Stimulated activated CD4-positive, alpha-beta T cell treated with anti-CD3 and anti-CD28 coated beads, Interleukin-1b, Interleukin-23, amount 100 ng/mL, for 24 hours (primary cell): ENCODE measurements at places on chromosomes 6 and 20.

GRCh38 chr20:44720997-44721784 is 6.0 kb downstream of the CCN5 start:
- no peak for DNase-seq

DNA sequence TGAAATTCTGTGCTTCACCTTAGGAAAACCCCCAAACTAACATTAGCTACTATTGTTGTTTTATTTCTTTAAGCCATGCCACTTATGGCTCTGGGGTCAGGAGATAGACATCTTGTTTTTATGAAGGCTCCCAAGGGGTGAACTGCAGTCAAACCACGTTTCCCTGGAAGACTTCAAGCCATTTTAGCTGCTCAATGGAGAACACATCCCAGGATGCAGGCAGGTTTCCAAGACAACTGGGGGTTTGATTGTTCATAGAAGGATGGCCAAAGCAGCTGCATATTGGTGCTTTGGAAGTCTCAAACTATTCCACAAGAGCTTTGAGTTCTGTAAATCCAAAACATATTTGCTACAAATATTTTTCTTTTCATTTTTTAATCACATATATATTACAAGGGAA is 818.0 kb downstream of the MAFB start:
- no peak for DNase-seq

DNA sequence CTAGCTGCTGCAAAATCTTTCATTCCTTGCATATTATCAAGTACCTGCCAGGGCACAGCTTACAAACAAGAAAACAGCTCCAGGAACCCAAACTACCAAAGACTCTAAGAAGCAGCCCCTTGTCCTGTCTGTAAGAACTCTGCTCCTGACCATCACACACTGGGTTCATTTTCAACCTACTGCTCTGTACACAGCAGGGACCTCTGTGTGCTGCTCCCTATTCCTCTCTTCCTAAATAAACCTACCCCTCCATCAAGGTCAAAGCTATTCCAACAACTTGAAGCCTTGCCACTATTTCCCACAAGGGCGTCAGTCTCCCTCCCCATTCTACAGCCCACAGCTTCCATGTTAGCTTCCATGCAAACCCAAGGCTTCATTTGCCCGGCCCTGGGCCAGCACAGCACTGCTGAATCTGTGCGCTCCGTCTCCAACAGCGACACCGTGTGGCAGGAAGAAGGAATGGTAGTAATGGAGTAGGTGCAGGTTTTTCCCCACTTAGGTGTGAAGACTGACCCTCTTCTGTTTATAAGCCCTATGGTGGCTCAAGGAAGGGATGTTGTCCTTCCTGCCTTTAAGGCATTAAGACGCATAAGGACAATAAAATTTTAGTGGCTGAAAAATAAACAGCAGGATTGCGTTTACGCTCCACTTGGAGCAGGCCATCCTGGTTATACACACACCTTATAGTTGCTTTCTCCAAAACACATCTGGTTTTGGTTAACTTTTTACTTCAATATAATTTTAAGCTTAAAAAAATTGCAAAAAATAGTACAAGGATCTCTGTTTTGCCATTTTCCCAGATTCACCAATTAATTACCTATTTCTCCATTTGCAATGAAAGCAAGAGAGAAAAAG is 115.2 kb upstream of the NXT1 start:
- DNase-seq = peak; percentile 10

DNA sequence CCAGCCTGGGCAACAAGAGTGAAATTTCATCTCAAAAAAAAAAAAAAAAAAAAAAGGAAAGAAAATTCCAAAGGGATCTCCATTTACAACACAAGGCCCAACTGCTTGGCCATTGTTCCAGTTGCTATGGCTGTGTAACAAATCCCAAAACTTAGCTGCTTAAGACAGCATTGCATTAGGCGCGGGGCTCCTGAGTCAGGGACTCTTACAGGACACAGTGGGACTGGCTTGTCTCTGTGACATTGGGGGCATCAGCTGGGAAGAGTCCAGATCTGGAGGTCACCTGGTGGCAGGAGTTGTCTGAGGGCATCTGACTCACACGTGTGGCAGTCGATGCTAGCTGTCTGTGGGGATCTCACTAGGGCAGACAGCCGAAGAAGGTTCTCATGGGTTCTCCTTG is 35.6 kb downstream of the TTLL9 start:
- no peak for DNase-seq

GRCh38 chr20:33401921-33402369 is 626 bp upstream of the CDK5RAP1 start:
- no peak for DNase-seq

- no peak for DNase-seq
Measured at GRCh38 chr6:154518396-154518795, 7.9 kb upstream of the CNKSR3 start.

DNA sequence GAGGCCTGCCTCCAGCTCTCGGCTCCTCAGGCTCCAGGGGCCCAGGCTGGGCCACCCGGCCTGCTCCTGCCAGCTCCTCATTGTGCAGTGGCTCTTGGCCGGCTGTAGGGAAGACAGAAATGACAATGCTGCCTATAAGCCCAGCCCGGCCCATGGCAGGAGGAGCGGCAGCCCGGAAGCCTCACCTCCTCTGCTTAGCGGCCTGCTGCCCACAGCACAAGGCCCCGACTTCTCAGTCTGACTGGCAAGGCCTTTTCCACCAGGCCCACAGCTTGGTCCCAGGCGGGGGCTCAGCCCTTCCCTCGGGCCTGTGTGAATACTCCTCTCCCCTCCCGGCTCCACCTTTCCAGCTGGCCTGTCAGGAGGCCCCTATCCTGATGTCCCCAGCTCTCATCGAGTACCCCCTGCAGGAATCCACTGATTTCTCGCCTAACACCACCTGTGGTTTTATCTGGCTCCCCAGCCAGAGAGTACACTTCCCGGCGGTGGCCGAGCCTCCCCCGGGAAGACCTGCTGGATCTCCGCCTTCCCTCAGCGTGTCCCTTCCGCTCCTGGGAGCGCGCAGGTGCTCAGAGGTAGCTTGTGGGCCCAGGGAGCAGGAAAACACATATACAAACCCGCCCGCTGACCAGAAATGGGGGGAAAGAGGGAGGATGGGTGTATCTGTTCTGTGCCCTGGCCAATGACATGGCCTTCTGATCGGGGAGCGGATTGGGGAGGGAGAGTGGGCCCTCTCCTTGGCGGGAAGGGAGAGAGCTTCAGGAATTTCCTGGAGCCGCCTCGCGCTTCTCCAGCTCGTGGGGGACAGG is 963 bp downstream of the DDRGK1 start:
- no peak for DNase-seq

DNA sequence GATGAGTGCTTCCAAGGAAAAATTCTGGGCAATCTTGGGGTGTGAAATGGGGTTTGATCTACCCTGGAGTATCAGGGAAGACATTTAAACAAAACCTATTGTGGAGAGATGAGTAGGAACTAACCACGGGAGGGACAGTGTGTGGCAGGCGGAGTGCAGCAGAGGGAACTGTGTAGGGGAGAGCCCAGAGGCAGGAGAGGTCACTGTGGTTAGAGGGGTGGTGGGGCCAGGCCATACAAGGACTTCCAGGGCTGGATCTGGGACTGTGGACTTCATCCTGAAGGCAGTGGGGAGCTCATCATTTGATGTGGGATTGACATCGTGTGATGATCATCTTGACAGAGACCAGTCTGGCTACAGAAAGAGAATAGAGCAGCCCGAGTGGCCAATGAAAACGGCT is 89.0 kb downstream of the TOX2 start:
- DNase-seq = no peak

- DNase-seq = no peak
Measured at GRCh38 chr6:82410151-82410648, 46.6 kb downstream of the TPBG start.

DNA sequence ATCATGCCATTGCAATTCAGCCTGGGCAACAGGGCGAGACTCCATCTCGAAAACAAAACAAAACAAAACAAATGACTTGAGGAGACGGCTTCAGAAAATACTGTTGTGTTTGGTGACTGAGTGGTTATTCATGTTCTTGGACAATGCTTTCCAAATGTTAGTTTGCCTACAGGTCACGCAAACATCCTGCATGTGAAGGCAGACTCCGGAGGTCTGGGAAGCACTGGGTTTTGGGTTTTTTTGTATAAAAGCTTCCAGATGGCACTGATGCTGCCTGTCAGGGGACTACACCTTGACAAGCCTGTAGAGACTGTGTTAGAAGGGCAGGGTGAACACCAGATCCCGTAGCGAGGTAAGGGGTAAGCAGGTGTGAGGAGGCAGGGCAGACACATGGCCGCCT is 81.7 kb downstream of the THBS2 start:
- DNase-seq = no peak

DNA sequence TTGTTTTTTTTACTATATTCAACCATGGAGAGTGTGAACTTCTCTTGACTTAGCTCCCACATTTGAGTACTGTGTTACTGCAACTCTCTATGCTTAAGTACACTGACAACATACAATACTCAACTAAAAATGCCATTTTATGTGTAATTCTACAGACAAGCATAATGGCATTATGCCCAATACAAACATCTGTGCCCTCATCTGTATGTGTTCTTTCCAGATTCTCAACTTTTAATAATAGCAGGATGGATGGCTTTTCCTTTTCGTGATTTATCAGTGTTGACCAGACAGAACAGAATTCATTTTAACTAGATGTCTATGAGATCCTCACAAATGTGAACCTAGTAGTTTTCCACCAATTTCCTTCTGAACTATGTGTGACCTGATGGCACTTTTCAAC is 84.2 kb upstream of the MARCKS start:
- no peak for DNase-seq

- DNase-seq = no peak
Measured at GRCh38 chr6:143034689-143035334, 25.9 kb upstream of the AIG1 start.

DNA sequence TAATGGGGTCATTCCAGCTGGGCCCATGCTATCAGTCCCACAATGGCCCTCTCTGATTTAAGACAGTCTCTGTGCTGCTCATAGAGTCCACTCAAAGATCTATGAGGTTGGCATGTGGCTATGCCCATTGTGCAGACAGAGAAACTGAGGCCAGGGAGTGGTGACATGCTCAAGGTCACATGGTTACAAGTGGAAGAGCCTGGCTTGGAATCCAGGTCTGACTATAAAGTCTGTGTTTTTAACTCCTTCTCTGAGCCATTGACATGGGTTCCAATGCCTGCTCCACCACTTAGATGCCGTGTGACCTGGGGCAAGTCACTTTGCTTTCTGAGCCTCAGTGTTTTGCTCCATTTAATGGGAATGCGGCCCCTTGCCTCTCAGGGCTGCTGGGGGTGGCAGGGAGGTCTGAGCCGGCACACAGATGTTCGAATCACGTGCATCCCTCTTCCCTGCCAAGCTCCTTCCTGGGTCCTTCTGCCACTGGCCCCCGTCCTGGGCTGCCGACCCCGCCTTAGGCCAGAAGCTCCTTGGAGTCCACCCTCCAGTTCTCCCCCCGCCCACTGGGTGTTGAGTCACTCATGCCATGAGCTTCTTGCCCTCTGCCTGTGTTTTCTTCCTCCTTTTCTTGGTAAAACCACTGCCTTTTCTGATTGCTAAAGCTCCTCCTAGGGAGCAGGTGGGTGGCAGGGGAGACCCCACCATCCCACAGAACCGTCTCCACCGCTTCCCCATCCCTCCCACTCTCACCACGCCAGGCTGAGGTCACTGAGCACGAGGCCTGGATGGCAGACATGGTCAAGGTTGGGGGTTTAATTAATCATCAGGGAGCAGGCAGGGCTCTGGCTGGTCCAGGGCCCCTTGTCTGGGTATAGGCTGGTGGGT is 35.7 kb downstream of the CEBPB start:
- no peak for DNase-seq

DNA sequence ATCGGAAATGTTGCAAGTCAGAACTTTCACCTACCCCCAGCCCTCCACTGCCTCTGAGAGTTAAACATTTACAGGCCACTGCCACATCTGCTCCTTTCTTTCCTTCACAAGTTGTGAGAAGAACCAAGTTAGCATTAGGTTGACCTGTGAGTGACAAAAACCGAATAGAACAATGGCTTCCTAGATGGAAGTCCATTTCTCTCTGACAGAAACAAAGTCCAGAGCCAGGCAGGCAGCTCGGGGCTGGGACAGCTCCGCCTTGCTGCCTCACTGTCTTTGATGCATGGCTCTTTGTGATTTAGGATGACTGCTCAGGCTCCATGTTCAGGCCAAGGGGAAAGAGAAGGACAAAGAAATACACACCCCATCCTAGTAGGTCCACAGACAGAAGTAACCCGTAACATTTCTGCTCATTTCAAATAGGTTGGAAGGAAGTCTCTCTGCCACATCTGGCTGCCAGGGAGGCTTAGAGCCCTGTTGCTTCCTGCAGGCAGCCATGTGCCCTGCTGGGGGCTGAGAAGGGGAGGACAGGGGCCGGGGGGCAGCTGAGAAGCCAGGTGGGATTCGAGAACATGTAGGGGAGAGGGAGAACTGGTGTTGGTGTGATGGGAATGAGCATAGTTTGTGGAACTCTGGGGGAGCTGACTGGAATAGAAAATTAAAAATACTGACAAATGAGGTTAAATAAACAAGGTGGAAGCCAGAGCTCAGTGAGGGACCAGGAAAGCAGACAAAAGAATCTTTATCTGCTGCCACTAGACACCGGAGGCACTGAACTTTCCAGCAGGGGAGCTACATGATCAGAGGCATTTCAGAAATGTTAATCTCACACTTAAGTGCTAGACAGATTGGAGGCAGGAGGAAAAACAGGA is 19.5 kb upstream of the IER3 start:
- DNase-seq = no peak

DNA sequence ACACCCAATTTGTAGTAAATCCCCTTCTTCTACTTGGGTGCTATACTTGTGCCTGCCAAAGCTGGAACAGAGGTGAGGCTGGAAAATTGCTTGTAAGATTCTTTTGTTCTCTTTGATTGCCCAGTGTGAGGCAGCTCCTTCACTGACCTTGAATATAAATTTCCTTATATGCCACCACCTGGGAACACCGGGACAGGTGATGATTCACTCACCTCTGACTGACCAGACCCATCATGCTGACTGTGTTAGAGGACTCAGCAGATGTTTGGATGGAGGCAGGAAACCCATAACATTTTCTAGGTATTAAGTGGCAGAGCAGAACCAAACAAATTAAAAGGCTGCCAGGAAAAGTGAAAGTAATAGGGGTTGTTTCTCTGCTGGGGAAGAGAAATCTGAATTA is 120.9 kb downstream of the GRM1 start:
- no peak for DNase-seq

GRCh38 chr6:39695447-39695846 is 29.8 kb downstream of the KIF6 start:
- DNase-seq = no peak

GRCh38 chr6:53975941-53976615 is 135.2 kb upstream of the MLIP start:
- DNase-seq = no peak

DNA sequence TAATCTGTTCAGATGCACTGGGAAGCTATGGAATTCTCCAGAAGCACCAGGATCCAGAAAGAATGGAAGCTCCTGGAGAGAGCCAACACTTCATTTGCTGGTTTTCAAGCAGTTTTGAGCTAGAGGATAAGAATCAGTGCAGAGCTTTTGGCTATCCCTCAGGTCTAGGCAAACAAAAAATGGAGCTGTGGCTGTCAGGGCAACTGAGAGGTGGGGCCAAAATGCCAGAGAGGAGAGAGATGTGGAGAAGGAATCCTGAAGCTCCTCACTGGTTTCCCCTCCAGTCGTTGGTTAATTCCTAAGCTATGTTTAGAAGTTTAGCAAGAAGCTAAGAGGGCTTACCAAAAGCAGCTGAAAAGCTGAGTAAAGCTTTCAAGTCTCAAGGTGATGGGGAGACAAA is 294.2 kb upstream of the JARID2 start:
- no peak for DNase-seq

GRCh38 chr6:161826512-161826911 is 552.7 kb upstream of the AGPAT4 start:
- DNase-seq = no peak

- DNase-seq = no peak
Measured at GRCh38 chr6:143652841-143653331, 24.9 kb upstream of the PHACTR2 start.
